ENCODE measurements at places on chromosomes 5 and 9.

DNA sequence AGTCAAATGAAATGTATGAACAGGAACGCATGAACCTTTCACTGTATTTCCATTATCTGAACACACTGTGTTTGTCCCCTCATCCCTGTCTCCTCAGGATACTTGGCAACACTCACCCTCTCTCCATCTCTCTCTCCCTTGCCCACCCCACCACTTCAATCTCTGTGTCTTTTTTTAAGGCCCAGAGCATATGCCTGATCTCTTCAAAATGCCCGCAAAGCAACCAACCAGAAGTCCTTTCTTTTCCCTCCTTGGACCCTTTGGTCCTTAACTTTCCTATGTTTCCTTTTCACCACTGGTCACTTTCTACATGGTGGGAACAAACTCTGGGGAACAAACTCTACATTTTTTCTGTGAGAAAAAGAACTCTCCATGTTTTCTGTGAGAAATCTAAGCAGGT lies 3.2 kb upstream of the IRF1 start:
- DNase-seq, result no peak

DNA sequence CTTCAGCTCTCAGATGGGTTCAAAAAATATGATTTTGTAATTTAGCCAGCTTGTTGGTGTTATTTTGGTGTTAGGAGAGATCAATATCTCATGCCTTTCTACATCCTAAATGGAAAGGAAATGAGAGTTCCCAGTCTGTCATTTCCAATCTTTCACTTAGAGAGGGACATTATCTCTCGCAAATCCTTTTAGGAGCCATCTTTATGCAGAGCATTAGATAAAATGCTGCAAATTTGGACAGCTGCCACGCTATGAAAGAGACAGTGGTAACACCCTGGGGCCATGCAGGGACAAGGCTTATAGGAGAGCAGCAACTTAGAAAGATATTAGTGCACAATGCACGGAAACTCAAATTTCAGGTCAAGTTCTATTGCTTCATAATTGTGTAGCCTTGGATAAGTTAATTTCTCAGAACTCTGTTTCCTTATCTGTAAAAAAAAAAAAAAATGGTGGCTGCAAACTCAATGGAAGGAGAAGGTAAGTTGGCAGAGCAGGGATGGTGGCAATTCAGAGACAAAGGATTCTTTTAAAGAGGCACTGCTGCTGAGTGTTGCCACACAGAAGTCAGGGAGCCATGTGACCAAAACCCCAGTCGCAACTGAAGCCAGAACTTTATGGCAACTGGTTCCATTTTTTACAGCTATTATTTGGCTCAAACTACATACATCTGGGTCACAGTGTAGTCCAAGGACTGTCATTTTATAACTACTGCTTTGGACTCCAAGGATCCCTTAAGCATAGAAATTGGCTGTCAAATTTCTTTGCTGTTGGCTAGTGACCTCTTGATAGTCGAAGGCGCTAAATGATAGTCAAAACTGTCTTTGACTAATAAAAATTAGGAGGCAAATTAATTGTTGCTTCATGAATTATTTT lies 210.2 kb downstream of the FRMD3 start:
- no peak for DNase-seq

DNA sequence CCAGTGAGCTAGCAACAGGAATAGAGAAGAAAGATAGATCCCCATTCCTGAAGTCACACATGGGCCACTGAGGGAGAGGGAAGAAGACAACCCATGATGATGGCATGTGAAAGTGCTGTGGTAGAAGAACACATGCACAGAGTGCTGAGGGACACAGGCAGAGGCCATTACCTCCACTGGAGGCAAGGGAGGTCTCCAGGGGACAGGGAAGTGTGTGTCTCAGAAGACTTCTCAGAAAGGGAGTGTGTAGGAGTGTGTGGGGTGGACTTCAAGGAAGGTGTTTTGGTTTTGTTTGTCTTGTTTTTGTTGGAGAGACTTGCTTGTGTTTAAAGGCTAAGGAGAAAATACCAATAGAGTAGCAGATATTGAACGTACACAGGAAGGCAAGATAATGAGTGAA lies 77.0 kb upstream of the SMARCA2 start:
- no peak for DNase-seq

- no peak for DNase-seq
Observed at GRCh38 chr9:23638011-23638410, 188.0 kb downstream of the ELAVL2 start.

- DNase-seq, result no peak
Observed at GRCh38 chr9:91818225-91818585, 131.8 kb downstream of the ROR2 start.

DNA sequence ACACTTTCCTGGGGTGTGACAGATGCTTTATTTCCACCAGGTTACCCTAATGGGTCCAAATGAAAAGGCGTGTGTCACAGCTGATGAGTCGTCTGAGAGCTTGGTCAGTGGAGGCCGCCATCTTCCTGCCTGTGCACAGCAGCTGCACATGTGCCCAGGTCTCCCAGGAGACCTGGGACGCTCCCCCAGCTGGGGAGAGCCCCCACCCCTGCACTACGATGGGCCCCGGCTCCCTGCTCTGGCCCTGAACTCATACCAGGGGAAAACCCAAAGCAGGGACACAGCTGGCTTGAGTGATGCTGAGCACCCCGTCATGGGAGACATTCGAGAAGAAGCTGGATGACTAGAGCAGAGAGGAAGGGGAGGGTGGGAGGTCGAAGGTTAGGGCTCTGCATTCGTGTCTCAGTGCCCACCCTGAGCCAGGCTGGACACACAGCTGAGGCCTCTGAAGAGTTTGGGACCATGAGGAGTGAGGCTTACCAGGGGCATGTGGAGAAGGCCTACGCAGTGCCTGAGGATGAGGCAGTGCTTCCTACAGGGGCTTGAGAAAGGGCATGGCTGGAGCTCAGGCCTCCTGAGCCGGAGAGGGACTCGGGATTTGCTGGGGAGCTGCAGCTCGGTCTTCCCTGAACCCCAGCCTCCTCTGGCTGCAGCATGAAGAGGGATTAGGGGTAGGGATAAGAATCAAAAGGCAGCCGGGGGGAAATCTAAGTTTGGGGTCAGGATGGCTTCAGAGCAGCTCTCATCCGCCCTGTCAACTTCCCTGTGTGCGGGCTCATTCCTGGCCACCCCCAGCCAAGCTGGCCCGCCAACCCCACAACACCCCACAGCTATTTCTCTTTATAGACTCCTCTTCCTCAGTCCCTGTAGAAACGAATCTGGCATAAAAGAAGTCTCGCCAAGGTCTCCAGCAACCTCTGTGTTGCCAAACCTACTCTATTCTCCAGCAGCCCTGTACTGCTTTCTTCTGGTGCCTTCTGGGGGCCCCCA lies 42.2 kb upstream of the RNU6ATAC start:
- no peak for DNase-seq

GRCh38 chr9:81224166-81225081 lies 464.9 kb downstream of the TLE1 start:
- no peak for DNase-seq

DNA sequence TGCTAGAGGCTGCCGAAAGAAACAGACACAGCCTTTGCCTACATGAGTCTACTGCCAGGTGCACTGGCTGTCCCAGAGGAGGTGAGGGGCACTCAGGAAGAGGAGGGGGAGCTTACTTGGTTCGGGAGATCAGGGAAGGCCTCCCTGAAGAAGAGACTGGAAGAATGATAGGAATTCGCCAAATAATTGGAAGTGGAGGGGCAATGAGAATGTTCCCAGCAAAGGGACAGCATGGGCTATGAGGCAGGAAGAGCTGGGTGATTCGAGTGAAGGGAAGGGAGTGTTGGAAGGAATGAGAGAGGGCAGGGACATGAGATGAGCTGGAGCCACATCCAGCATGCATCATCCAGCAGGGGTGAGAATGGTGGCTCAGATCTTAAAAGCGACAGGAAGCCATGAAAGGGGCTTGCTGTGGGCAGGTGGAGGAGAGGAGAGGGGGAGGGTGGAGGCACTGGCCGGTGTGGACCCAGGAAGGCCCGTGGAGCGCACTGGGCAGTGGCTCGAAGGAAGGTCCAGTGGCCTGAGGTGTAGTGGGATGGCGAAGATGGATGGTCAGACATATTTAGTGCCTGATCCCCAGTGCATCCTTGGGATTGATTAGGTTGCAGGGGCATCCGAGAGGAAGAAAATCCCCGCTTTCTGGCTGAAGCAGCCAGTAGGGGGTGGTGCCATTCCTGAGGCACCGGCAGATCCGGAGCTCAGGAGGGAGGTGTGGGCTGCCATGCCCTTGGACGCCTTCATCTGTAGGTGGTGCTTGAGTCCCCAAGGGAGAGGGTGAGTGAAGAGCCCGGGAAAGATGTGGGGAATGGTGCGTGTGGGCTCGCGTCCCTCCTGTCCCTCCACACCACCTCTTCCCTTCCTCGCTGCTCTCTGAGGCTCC lies 53.5 kb upstream of the GARNL3 start:
- no peak for DNase-seq

- no peak for DNase-seq
Observed at GRCh38 chr5:77640589-77641396, 2.3 kb upstream of the OTP start.

GRCh38 chr5:40796487-40796889 lies 1.7 kb downstream of the PRKAA1 start:
- no peak for DNase-seq

DNA sequence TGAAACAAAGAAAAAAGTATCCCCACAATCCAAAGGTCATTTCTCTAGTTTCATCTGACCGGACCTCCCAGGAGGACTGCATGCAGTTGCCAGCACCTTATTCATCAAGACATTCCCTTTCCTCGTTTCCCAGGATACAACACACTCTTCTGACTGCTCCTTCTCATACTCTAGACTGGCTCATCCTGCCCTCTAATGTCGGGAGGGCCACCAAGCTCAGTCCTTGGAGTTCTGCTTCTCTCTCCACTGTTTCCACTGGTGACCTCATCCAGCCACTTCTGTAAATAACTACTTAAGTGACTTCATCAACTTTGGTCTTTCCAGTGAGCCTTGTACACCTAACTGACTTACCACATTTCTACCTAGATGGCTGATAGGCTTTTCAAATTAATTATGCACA lies 179.1 kb downstream of the EPB41L4A start:
- DNase-seq, result no peak

- no peak for DNase-seq
Observed at GRCh38 chr9:92612292-92612691, 57.6 kb downstream of the IPPK start.

DNA sequence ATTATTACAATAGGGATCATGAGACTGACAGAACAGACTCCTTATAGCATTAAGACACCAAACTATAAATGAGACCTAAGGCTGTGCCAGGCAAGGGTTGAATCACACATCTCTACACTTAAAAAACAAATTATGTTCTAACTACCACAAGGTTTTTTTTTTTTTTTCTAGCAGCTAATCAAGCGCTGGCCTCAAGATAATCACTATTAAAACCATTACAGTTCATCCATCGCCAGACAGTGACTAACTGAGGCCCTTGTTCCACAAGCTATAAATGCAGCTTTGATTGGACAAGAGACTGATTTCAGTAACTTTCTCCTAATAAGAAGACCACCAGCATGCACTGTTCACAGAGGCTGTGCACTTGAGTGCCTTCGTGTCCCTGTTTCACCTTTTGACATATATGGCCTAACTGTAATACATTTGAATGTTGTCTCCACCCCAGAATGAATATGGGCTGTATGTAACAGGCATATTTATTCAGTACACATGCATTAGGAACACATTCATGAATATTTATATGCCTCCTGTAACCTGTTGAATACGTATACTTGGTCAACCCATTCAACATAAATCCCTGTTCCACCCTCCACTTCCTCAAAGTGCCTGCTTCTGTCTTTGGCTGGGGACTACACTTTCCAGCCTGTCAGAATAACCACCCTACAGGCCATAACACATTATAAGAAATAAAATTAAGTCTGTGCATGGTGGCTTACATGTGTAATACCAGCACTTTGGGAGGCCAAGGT lies 22.8 kb upstream of the ZNF131 start:
- no peak for DNase-seq

GRCh38 chr5:117207088-117207668 lies 632.6 kb upstream of the SEMA6A start:
- no peak for DNase-seq

- peak; percentile 35 for DNase-seq
Observed at GRCh38 chr5:126499853-126500342, 76.7 kb downstream of the GRAMD2B start.

DNA sequence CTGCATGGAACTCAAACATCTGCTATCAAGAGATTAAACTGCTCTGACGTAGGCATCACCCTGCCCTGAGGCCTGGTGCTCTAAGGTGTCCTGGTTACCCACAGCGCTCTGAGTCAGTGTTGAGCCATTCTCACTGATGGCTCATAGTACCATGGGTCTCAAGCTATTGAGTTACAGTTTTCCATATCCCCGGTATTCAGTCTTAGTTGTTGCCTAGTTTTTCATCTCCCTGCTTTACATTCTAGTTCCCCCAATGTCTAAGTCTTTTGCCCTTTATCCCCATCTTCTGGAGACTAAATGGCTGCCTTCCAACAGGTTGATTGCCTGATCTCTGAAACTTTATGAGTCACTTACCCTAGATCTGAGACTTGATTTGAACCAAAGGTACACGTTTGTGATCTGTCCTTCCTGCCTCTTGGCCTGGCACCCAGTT lies 161.2 kb upstream of the PTGER4 start:
- no peak for DNase-seq

DNA sequence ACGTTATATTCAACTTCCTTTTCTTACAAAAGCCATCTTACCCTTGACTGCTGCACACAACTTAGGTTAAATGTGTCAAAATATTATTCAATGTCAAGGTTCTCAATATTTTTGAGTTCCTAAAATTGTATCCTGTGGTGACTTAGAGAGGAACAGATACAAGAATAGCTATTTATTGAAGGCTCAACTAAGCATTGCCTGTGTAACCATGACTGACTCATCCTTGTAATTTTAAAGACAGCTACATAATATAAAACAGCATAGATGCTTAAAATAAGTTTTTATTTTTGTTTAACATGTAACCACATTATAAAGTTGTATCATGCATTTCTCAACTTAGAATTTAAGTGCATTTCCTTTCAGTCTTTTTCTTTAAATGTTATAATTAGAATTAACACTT lies 312.9 kb upstream of the RGMB start:
- no peak for DNase-seq

DNA sequence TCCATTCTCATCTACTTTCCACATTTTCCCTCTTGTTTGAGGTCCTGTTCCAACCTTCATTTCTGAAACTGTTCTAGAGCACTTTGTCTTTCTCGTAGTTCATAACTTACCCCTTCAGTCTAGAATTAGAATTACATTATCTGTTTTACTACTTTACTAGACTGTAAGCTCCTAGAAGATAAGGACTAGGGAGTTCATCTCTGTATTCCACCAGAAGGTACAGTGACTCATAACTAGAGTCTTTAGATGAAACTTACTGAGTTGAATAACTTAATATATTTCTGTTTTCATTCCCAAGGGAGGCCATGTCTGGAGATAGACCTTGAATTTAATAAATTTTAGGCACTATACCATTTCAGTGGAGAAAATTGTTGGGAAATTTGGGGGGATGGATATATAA lies 38.7 kb downstream of the G3BP1 start:
- DNase-seq, result no peak

GRCh38 chr9:97592126-97592525 lies 41.0 kb downstream of the TSTD2 start:
- DNase-seq, result no peak

GRCh38 chr9:35110327-35110761 lies 5.3 kb downstream of the ATOSB start:
- no peak for DNase-seq

GRCh38 chr9:18805386-18805785 lies 227.6 kb downstream of the SAXO1 start:
- DNase-seq, result no peak

- no peak for DNase-seq
Observed at GRCh38 chr5:143552680-143553079, 149.2 kb upstream of the NR3C1 start.

GRCh38 chr9:121499427-121500164 lies at the start of gene GGTA1:
GGTA1 (minus strand) TSS chr9:121499844; CDS start chr9:121467922, 31,922 bp downstream.
- DNase-seq, result no peak

GRCh38 chr5:74919487-74919886 lies 53.3 kb upstream of the FAM169A start:
- no peak for DNase-seq

Data from effector memory CD8-positive, alpha-beta T cell (primary cell).